ENCODE measurements at places on chromosomes 11 and 22.
A peak's percentile ranks its signal among the peaks of the same experiment; 100 is the strongest.

DNA sequence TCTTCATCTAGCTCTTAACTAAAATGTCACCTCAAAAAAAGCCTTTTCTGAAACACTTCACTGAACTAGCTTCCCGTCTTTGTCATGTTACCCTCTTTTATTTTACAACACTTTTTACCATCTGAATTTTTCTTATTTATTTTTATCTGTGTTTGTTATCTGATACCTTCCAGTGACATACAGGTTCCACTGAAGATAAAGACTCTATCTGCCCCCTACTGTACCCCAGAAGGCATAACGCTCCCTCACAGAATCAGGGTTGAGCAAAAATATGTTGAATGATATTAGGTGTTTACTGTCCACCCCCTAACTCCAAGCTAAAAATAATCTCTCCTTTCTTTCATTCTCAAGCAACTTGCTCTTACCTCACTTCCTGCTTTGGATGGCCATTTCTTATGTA is 654.2 kb downstream of the NELL1 start:
- DNase-seq = no peak

DNA sequence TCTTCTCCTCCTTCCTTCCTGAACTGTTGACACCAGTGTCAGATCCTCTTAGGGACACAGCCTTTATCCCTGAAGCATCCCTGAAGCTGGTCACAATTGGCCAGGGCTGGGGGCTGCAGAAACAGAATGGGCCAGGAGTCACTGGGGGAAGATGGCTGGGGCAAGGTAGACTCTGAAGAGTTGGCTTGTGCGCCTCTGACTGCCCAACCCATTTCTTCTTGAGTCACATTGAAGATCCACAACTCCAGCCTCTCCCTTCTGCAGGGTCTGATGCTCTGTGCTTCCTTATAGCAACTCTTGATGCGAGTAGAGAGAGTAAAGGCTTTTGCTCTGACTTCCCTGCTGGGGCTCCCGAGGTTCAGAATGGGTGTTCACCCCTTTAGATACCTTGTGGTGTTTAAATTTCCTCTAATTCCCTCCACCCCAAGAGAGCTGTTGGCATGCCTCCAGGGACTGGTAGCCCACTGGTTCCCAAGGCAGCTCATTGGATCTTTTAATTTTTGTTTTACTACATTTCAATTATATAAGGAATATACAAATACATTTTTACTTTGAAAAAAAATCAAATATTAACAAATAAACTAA is 13.4 kb downstream of the PRDM11 start:
- DNase-seq = no peak

GRCh38 chr22:33050614-33051182 is 7.5 kb downstream of the SYN3 start:
- no peak for DNase-seq

- no peak for DNase-seq
Observed at GRCh38 chr11:12756454-12756806, 82.2 kb downstream of the TEAD1 start.

DNA sequence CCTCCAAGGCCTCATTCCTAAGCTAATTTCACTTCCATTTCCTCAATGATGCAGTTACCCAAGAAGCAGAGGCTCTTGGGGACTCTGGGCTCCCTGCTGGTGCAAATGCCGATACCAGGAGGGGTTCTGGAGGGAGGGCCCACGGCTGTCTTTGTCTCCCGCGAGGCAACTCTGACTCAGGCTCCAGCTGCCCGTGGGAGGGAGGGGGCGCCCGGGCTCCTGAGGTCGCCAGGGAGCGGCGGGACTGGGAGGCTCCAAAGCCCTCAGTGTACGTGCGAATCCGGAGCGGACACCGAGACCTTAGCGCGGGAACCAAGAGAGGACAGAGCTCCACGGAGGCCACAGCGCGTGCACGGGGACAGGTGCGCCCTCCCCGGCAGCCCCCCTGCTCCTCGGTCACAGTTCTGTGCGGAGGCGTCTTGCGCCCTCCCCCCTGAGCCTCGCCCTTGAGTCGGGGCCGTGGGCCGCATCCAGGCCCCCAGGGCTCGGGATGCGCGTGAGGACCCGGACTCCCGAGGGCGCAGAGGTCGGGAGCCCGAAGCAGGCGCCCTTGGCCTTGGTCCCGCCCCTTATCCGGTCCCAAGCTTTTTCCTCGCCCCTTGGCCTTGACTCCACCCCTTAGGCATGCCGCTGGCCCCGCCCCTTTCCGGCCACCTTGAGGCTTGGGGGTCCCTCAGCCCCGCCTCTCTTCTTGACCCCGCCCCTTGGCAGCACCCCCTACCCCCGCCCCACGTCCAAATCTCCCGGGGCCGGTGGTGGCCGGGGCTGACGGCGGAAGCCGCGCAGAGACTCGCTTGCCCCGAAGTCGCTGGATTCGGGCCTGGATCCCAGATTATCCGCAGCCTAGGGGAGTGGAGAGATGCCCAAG is 4.7 kb upstream of the SHISA8 start:
- DNase-seq = no peak

DNA sequence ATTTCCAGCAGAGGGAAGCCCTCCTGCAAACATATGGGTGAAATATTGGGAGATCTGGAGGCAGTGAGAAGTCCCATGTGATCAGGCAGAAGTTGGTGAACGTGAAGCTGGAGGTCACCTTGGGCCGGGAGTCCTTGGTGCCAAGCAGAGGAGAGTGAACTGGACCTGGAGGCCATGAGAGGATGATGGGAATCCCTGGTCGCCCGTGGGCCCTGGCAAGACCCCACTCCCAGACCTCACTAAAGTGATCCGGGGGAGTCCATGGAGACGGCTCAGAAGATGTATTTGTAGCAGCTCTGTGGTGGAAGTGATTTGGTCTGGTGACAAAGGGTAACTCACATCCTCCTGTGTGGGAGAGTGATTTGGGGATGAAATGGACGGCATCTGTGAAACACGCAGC is 71.0 kb downstream of the ARHGAP8 start:
- DNase-seq = no peak

DNA sequence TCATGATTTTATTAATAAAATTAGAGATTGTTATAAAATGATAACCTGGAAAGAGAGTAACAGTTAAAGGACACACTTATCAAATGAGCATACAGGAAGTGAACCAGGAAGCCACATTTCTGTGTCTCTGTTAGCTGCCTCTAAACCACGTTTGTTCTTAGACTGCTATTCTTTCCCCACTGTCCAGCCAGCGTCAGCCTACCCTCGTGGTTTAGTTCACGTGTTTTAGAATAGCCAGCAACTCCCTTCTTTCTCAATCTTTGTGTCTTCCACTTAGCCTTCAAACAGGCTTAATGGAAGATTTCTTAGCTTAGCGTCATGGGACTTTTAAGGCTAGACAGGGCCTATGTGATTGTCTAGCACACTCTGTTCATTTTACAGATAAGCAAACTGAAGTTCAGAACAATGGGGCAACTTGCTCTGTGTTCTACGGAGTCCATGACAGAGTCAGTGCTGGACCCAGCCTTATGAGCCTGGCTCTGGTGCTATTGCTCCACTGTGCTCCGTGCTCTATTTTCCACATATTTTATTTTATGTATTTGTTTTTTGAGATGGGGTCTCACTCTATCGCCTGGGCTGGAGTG is 27.2 kb downstream of the GRAMD1B start:
- no peak for DNase-seq

- DNase-seq = no peak
Observed at GRCh38 chr22:31584804-31585160, 77.2 kb downstream of the PISD start.

GRCh38 chr11:36300650-36301049 is 4.6 kb downstream of the PRR5L start:
- no peak for DNase-seq

GRCh38 chr22:18968011-18968749 is 32.1 kb upstream of the PRODH start:
- DNase-seq = no peak

GRCh38 chr22:22073769-22074561 is 91.4 kb upstream of the TOP3B start:
- no peak for DNase-seq

GRCh38 chr22:50678218-50678650 is 5.6 kb downstream of the SHANK3 start:
- DNase-seq = no peak

DNA sequence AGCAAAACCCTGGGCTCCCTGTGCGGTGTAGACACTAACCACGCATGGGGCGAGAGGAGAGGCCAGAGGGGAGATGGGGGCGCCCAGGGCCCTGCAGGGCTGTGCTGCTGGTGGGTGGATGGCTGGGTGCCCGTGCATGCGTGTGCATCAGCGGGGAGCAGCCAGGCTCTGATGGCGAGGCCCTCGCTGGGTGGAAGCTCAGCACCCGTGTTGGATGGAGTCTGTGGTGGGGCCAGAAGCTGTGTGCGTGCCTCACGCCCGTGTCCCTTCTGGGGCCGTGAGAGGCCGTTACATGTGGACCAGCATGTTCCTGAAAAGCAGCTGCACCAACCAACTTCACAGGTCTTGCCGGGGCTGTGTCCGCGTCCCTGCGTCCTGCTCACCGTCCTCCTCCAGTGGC is 33.4 kb downstream of the MUC6 start:
- no peak for DNase-seq

GRCh38 chr11:64787526-64788320 is 9.4 kb upstream of the SF1 start:
- DNase-seq = peak; percentile 33

DNA sequence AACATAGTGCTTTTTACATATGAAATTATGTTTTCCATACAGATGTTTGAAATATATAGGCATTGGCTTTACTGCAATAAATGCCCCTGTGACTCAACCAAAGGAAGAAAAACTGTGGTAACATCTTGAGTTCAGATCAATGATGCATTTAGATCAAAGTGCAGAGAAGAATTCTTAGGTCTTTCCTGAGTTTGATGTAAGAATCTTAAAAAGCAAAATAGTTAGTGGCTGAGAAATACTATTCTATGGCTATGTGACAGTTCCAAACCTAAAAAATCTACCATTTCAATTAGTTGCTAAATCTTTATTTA is 93.7 kb downstream of the SOX6 start:
- DNase-seq = no peak

DNA sequence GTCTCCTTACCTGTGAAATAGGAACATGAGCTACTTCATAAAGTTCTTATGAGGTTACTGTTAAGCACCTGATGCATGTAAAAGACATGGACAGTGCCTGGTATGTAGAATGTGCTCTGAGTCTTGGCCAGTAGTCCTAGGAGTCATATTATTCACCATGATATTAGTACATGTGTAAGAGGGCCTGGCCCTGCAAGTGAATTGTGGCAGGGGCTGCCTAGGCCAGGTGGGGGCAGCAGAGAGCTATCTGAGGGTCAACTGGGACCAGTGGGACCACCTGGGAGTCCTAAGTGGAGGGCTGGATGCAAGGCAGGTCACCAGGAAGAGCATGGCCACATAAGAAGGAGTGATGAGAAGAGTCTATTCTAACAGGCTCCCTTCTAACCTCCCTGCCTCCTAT is 529.5 kb downstream of the SOX6 start:
- no peak for DNase-seq

DNA sequence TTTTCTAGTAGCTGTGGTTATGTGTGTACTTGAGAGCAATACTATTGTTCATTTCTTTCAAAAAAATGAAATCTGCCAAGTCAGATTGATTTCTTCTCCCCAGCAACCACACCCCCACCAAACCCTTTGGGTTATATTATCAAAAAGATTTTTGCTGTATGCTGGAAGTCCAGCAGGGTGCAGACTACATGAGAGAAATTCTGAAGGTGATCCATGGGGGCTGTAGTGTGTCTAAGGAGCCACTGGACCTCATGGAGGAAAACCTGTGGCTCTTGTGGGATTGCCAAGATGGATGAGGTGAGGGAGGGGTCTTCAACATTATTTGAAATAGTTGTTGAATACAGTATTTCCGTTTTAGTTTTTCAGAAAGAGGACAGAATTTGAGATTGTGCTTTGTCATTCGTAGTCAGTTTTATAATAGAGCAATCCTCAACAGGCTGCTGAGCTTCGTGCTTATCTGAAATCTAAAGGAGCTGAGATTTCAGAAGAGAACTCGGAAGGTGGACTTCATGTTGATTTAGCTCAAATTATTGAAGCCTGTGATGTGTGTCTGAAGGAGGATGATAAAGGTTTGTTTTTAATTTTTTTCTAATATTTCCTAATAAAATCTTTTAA is 3.1 kb downstream of the EIF3M start:
- DNase-seq = no peak

DNA sequence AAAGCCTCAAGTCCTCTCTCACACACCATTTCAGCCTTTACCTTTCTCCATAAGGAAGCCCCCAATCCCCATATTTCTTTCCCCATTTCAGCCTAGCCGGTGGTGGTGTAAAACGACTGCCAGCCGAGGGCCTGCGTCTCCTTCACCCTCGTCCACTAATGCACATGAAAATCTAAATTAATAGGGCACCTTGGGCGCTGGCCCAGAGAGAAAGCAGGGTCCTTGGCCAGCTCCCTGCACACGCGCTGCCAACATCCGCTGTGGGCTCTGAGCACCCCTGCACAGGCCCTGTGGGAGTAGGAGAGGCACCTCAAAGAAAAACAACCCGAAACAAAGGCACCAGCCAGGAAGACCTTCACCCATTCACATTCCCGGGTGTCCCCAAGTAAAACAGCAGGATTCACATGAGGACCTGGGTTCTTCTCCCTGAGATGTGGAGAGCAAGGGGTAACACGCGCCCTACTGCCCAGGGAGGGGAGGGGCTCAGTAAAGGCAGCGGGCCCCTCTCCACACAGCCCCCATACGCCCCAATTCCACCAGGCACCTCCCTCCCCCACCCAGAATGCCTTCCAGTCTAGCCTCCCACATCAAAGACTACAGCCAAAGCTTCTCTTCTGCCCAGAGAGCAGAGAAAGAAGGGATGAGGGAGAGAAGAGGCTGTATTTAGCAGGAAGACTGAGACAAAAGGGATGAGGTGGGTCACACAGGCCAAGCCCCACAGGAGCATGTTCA is 79.0 kb downstream of the MICAL3 start:
- DNase-seq = no peak

- DNase-seq = no peak
Observed at GRCh38 chr11:113085446-113085845, 124.2 kb downstream of the NCAM1 start.
